ENCODE measurements at places on chromosomes 6 and 20. TPM values are rescaled to one million over a fixed set of nuclear protein-coding genes. Genes with fewer than 3 reads are reported as not detected.

KCNQ2 gene
- total RNA-seq = 0.25 TPM

GRCh38 chr6:166460473-166461437 is 78.0 kb upstream of the MPC1 start:
- no peak for DNase-seq

DNA sequence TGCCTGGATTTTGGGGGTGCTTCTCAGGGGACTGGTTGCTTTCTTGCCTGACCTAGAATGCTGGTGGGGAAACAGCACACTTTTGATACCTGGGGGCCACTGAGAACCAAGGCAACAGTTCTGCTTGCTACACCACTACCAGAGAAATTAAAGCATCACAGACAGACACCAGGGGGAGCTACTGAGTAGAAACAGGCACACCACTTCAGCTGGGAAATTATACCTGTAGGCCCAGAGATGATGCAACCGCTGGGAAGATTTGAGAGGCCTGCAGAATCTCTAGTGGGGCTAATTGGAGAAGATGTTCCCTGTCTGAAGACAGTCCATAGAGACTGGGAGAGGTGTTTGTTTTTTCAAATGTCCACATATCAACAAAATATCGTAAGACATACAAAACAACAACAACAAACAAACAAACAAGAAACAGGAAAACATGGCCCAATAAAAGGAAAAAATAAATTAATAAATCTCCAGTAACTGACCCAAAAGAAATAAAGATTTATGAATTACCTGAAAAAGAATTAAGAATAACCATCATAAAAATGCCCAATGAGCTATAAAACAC is 129.4 kb upstream of the RIN2 start:
- peak; percentile 84 for DNase-seq

DNA sequence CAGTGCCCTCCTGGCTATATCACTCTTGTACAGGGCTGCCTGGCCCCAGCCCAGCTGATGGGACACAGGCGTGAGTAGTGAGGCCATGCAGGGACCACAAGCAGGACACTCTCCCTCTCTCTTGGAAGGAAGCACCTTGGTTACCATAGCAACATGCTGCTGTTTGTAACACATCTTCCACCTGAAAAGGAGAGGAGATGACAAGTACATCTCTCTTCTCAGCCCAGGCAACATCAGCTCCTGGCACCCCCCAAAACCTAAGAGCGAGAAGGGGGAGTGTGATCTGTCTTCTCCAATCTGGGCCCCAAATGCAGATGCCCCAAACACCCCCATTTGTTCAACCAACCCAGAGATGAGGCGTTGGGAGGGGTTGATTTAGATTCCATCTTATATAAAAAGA is 49.9 kb downstream of the KCNB1 start:
- no peak for DNase-seq

DNA sequence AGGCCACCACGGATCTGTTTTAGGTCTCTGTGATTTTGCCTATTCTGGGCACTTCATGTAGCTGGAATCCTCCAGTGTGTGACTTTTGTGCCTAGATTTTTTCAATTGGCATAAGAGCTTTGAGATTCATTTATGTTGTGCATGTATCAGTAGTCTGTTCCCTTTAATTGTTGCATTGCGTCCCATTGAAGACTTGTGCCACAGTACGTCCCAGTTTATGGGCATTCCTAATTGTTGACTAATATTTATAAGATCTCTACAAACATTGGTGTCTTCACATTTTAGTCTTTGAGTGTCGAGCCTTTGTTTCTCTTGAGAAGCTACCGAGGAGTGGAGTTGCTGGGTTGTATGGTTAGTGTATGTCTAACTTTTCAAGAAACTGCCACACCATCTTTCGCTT is 704 bp upstream of the FAM210B start:
- DNase-seq = no peak

SLC4A11 gene
- total RNA-seq = 8.6 TPM

PRKN gene
- total RNA-seq = not detected

PLAGL2 gene
- 89.6 TPM for total RNA-seq

FKBP5 gene
- 16.5 TPM for total RNA-seq
